Activated T-cell treated with anti-CD3 and anti-CD28 coated beads, Interleukin-2, amount 50 U/mL, for 48 hours (primary cell): ENCODE measurements at places on chromosomes 2 and 18.

DNA sequence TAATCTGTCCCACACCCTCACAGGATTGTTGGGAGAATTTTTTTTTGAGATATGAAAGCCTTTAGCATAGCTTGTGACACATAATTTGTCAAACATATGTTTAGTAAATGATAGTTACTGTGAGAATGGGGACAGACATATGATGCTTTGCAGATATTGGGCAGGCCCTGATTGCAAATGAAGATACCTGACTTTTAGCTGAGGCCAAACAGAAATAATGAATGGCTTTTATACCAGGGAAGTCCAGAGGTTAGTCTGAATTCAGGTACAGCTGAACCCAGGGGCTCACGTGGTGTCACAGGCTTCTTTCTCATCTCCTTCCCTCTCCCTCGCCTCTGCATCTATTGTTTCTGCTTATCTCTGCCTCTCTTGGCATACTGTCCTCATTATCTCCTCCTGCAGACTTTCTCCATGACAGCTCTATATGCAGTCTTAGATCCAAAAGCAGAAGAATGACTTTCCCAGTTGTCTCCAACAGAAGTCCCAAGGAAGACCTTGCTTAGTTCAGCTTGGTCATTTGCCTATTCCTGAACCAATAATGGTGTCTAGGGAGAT is 4.9 kb upstream of the WNT10A start:
- no peak for DNase-seq

GRCh38 chr2:232520489-232520888 is 301 bp downstream of the PRSS56 start:
- DNase-seq: no peak

DNA sequence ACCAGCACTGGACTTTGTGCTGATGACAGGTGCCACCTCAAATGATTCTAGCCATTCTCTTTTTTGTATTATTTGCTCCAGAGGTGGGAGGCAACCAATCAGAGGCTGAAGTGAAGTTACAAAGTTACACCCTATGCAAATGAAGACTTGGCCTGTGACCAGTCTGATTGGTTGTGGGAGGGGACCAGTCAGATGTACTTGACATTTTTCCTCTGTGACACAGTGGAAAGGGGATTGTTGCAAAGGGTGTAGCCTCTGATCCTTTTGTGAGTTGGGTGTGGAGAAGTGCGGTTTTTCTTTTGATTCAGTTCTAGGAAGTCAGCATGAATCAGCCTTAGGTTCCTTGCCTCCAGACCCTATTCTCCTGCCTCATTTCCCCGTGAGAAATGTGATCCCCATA is 244.0 kb downstream of the ARL6IP6 start:
- DNase-seq: no peak

DNA sequence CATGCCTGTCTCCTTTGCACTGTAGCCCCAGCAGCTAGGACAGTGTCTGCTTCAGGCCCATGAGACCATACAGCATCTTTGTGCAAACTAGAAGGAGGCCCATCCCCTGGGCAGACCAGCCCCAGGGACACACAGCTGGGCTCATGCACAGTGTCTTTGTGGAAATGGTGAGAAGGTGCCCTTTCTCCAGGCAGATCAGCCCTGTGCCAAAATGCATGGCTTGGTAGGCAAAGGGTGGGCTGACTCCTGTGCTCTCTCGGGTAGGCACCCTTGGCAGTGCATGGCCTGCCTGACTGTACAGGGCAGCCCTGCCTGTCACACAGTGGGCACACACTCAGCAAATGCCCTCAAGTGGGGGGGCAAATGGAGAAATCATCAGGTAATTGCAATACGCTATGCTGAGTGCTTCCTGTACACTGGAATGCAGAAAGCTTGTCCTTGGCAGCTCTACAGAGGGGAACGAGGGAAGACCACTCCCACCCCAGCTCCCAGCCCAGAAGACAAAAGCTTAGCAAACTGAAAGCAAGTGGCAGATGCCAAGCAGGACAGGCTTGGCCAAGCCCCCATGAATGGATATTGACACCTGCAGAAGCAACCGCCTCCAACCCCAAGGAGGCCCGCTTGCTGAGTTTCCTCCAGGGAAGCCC is 21.6 kb downstream of the TNS1 start:
- DNase-seq: no peak

- DNase-seq: no peak
Observed at GRCh38 chr2:200081236-200081635, 125.9 kb downstream of the MAIP1 start.

- no peak for DNase-seq
Observed at GRCh38 chr2:8860239-8860638, 22.8 kb upstream of the KIDINS220 start.

GRCh38 chr2:212548455-212548819 is 9.8 kb upstream of the ERBB4 start:
- DNase-seq: no peak

DNA sequence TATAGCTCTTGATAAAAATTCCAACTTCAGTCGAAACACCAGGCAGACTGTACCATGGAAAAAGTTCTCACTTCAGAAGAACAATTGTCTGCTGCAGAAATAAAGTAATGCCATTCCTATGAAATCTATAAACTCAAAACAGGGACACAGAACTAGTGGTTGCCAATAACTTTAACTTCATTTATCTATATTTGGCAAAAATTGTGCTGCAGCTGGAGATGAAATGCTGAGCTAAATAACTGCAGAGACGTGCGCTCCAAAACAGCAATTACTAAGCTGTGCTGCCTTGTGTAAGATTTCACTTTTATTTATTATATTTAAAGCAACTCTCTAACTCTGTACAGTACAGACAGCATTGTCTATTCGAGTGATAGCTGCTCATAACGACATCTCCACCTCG is 540.1 kb upstream of the ID2 start:
- no peak for DNase-seq

DNA sequence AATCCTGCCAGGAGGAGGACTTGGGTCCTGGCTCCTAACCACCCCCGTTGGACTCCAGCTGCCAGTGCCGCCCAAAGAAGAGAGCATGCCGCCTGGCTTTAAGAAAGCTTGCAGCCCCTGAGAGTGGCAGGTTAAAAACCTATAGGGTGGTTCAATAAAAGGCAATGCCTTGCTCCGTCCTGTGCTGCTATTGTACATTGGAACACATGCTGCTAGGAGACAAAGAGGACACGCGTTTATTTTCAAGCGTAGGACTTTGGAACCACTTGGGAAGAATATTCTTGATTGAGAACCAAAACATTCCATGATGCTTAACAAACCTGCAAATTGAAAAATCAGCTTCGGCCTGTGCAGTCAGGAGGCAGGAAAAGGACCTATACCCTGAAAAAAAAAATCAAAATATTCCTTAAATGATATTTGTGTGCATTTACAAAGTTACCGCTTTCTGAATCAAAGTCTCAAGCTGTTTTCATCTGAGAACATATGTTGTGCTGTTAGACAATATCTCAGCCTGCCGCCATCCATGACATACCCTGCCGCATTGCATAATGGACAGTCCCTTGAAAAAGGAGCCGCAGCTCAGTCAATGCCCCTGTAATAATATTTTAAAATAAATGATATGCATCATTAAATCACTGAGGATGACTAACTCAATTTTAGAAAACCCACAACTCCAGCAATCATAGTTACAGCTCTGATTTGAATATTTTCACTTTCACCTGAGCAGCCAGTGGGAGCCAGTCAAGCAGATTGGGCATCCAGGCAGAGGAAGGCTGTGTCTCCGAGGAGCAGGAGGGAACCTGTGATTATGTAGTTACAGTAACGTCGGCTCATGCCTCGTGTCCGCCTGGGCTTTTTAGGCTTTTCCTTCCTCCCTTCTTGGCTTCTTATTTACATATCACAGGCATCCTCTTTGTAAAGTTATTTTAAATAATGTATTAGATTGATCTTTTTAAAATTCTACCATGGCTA is 805.6 kb upstream of the FANCL start:
- no peak for DNase-seq

DNA sequence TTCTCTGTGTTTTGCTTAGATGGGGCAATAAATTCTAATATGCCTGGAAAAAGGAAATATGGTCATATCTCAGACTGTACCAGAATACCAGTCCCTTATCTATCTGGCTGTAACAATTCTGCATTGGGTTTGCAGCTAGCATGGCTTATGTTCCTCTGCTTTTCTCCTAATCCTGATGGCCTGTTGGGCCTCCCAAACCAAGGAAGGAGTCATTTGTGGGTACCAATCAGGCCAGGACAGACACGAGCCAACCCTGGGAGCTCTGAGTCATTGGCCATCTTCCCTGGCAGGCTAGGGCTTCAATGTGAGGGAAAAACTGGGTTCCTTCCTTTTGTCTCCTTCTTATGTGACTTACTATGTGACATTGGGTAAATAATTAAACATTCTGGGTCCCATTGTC is 12.0 kb downstream of the SMARCAL1 start:
- no peak for DNase-seq

DNA sequence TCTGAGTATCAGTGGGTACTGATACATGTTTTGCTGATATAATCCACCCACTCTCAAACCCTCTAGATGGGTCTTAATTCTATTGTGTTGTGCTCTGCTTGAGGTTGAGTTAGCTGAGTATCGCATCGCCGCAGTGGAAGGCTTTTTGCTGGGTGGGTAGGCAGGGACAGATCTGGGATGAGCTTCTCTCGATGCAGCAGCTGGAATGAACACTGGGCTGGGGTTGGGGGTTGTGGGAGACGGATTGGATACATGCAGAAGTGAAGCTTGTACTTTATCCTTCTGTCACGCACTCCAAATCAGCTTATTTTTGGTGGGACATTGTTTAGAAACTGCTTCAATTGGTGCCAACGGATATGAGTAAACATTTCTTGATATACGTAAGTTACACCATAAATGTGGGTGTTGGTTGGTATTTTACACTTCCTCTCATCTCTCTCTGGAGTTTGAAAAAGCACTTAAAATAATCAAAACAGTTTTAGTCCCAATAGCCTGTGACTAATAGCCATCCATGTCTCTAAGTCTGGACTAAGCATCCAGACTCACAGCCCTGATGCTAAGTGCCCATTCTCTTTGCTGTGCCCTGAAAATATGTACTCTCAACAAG is 107.1 kb downstream of the POLE4 start:
- DNase-seq: no peak

- no peak for DNase-seq
Observed at GRCh38 chr2:225456619-225457260, 57.2 kb downstream of the NYAP2 start.
